ENCODE measurements at places on chromosomes 2 and 18.

- H3K36me3 ChIP-seq = peaks cover 5% of the 10 kb centered on the region
- H3K27ac ChIP-seq = peak overlapping the region; percentile 66
- H3K4me1 ChIP-seq = peaks cover 59% of the 10 kb centered on the region
- no peak overlapping the region for H3K4me3 ChIP-seq
- no peak for DNase-seq
These were observed 7.3 kb upstream of the GALM start for GRCh38 chr2:38658613-38659012.

DNA sequence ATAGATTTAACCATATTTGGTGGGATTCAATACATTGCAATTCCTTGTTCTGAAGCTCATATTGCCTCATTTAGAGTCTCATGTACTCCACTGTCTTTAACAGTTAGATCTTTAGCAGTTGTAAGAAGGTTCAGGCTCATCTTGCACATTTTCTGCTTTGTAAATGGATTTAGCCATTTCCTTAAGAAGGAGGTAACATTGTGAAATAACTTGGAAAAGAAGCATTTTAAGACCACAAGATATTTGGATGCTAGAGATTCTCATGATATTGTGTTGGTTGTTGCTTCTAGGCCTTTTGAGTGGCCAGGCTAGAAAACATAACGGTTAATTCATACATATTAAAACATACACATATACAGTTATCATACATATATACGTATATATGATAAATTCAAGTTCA is 445.8 kb upstream of the NXPH2 start:
- H3K36me3 ChIP-seq = no peaks in the 10 kb centered on the region
- no peak overlapping the region for H3K4me3 ChIP-seq
- H3K27ac ChIP-seq = no peak overlapping the region
- no peaks in the 10 kb centered on the region for H3K4me1 ChIP-seq
- no peaks in the 10 kb centered on the region for H3K27me3 ChIP-seq

GRCh38 chr2:189702071-189702470 is 27.6 kb downstream of the ANKAR start:
- H3K4me1 ChIP-seq = no peaks in the 10 kb centered on the region
- no peak overlapping the region for H3K4me3 ChIP-seq
- no peak overlapping the region for H3K27ac ChIP-seq
- H3K27me3 ChIP-seq = no peaks in the 10 kb centered on the region
- no peaks in the 10 kb centered on the region for H3K36me3 ChIP-seq
- no peak for DNase-seq

GRCh38 chr18:12034241-12035100 is 53.2 kb downstream of the IMPA2 start:
- H3K36me3 ChIP-seq = peaks cover 3% of the 10 kb centered on the region
- peaks cover 8% of the 10 kb centered on the region for H3K27me3 ChIP-seq
- H3K27ac ChIP-seq = no peak overlapping the region
- no peak for DNase-seq

DNA sequence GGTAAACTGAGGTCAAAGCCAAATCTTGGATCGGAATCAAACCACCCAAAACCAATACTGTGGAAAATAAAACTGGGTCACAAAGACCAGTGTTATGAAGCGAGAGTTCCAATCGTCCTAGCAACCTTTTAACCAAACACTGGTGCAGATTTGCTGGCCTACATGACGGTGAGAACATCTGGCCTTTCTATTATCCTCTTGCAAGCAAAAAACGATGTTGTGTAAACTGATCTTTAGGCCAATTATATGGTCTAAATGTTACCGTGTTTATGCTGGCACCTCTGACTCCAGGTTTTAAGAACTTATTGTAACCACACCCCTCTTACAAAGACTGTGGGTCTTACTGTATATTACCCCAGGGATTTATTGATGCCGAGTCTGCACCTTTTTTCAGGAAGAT is 145.9 kb downstream of the GFPT1 start:
- H3K4me3 ChIP-seq = no peak overlapping the region
- H3K4me1 ChIP-seq = no peaks in the 10 kb centered on the region
- no peaks in the 10 kb centered on the region for H3K36me3 ChIP-seq
- DNase-seq = no peak
- no peak overlapping the region for H3K27ac ChIP-seq
- H3K27me3 ChIP-seq = peaks cover 10% of the 10 kb centered on the region

DNA sequence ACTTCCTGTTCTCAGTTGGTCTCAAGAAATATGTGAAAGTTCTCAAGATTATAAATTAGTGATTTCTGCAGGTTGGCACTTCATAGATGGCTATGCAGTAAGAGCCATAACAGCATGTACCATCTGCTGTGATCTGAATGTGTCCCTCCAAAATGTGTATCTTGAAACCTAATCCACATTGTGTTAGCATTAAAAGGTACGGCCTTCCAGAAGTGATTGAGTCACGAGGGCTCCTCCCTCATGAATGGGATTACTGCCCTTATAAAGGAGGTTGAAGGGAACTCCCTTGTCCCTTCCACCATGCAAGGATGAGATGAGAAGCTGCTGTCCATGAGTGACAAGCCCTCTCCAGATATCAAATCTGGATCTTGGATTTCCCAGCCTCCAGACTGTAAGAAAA is 45.0 kb downstream of the METTL4 start:
- H3K27ac ChIP-seq = no peak overlapping the region
- H3K36me3 ChIP-seq = no peaks in the 10 kb centered on the region
- H3K4me3 ChIP-seq = no peak overlapping the region
- H3K27me3 ChIP-seq = no peaks in the 10 kb centered on the region
- DNase-seq = no peak
- H3K4me1 ChIP-seq = no peaks in the 10 kb centered on the region
